Heart right ventricle (tissue), 16 donors: ENCODE measurements at places on chromosomes 2 and 18. TPM values are rescaled to one million over a fixed set of nuclear protein-coding genes. Genes with fewer than 3 reads are reported as not detected.

DNA sequence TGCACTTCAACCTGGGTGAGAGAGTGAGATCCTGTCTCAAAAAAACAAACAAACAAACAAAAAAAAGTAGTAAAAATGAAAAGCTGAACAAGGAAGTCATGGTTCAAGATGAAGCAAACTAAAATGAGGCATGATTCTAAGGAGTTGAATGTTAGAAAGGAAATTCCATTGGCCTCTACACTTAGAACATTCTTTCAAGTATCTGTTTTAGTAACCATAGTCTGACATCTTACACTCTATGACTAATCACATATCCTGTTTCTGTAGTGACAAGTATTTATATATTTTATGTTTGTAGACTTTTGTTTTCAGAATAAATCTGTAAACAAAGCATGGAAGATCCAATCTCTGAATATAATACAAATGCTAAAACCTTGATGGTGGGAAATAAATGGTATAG, 164.1 kb downstream of the KIAA1328 start:
- no peak for DNase-seq

Gene SLC23A3
- total RNA-seq, result 0.30 TPM

DNA sequence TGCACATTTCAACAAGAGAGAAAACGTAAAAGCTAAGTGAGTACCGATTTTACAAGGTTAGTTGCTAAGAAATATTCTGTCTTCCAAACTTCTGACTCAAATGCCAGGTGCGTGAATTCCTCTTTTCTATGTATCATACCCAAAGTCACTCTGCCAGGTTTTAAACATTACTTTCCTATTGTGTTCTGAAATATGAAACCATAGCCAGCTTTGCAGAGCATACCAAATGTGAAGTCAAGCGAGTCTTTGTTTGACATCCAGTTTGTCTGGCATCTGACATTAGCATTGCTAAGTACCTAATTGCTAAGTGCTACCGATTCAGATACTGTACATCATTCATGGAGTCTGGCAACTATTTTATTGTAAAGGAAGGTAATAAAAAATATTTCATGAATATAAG, 321.9 kb upstream of the GALNT5 start:
- DNase-seq, result no peak

DNA sequence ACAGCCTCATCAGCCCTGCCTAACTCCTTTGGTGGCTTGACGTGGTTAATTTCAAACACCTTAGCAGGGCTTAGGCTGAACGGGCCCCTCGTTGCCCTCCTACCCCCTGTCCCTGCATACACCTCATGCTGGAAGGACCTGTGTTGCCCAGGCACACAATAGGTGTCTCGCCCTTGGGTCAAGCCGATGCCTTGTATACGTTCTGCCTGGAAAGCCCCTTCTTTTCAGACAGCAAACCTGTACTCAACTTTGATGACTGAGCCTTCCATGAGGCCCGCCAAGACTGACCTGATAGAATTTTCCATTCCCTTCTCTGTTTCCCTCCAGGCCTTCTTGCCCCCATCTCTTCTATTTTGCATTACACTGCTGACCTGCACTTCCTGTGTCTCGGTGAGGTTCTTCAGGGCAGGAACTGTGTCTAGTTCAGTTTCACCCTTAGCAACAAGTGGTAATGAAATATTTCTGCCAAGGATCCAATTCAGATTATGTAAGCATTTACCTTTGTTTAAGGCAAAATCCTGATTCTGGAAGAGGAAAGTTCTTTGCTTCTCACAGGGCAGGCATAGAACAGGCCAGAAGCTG, 7.9 kb downstream of the GREB1 start:
- no peak for DNase-seq

Gene NETO1
- not detected for total RNA-seq

- DNase-seq, result no peak
Measured at GRCh38 chr2:133993160-133993559, 260.7 kb upstream of the MGAT5 start.

Gene FSHR
- total RNA-seq, result not detected

DNA sequence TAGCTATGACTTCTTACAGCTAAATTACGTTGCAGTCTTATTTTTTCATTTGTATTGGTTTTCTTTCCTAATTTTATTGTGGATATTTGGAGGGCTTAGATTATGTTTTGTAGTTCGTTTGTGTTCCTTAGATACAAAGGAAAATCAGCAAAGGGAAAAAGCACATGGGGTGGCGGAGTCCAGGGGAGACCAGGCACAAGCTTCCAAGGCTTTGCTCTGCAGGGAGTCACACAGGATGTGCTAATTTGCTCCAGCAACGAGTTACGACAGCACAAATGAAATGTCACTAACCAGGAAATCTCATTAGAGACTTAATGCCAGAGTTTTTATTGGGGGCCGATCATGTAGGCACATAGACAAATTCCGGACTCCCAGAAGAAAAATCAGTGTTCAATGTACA, 60.5 kb upstream of the CABYR start:
- no peak for DNase-seq

Gene SIX3
- total RNA-seq, result not detected

DNA sequence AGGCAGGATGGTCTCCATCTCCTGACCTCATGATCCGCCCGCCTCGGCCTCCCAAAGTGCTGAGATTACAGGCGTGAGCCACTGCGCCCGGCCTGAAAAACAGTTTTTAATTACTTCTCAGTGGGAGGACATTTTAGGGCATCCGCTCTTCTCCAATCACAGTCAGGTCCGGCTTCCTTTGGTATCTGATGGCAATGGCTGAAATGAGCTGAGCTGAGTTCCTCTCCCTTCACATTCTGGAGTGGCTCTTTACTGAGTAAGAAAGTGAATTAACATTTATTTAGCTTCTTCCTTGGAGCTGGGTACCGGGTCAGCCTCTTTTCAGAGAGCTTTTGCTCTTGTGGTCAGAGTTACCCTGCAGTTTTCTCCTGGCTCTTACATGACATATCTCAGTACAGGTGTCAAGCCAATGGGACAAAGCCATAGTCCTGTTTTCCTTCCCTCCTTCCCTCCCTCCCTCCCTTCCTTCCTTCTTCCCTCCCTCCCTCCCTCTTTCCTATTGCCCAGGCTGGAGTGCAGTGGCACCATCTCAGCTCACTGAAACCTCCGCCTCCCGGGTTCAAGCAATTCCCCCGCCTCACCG, 1.1 kb upstream of the TTC27 start:
- DNase-seq, result no peak

Gene POMC
- total RNA-seq, result 5.9 TPM

Gene CKAP2L
- 0.44 TPM for total RNA-seq

Gene MAP2
- total RNA-seq, result 8.7 TPM

DNA sequence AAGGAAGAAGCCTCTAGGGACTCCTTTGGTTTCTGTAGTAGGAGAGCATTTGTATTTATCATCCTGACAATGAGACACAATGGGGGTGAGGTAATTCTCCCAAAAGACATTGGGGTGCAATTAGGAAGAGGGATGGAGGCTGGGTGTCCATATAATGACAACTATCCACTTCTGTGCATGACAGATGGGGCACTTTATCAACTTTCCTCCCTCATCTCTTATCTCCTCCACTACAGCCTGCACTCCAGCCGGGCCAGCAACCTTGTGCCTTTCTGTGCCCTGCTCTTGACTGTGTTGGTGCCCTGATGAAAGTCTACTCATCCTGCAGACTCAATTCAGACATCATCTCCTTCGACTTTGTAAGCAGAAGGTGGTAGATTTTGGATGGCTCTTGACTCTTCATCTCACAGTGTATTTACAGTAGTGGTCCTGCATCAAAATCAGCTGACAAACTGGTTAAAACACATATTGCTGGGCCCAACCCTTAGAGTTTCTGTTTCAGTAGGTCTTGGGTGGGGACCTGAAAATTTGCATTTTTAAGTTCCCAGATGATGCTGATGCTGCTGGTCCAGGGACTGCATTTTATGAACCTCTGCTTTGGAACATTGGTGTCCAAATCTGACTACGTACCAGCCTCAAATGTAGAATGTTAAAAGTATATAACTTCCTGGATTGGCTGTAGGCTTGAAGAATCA, 40.8 kb upstream of the CFAP36 start:
- DNase-seq, result no peak

Gene ACTR1B
- 67.5 TPM for total RNA-seq

- DNase-seq, result no peak
Measured at GRCh38 chr2:236054125-236054524, 114.1 kb downstream of the GBX2 start.

- DNase-seq, result peak; percentile 31
Measured at GRCh38 chr2:241803387-241804325, 5.3 kb upstream of the NEU4 start.

Gene CENPA
- 11.7 TPM for total RNA-seq

GRCh38 chr2:94876523-94876863, 5.3 kb downstream of the TEKT4 start:
- DNase-seq, result no peak

Gene GPAT2
- total RNA-seq, result 5.4 TPM

Gene CNDP1
- not detected for total RNA-seq

Gene LYPD1
- not detected for total RNA-seq

- DNase-seq, result no peak
Measured at GRCh38 chr2:12718711-12719399, 2.1 kb downstream of the TRIB2 start.

- no peak for DNase-seq
Measured at GRCh38 chr2:70777450-70777849, 9.4 kb upstream of the ADD2 start.

DNA sequence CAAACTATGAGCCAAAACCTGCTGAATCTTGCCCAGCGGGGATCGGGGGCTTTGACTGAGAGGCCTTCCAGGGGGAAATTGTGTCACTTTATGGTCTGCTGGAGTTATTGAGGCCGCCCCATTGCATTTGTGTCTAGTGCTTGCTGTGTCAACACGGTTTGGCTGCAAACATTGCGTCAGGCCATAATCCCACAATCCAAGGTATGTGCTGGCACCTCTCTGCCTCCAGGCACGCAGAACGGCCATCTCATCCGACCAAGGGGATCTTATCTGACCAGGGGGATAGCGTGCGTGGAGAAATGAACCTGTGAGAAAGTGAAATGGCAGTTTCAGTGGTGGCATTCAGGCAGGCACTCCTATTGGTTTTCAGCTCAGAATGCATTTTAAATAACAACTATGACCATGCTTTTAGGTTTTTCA, 18.1 kb upstream of the LYPD6B start:
- DNase-seq, result no peak

Gene SLC11A1
- total RNA-seq, result 1.7 TPM

GRCh38 chr18:52716973-52717372, 377.0 kb downstream of the DCC start:
- DNase-seq, result no peak

Gene MTCL1
- total RNA-seq, result 9.6 TPM

- no peak for DNase-seq
Measured at GRCh38 chr2:225097035-225097434, 54.8 kb upstream of the DOCK10 start.

Gene OXER1
- 0.30 TPM for total RNA-seq

DNA sequence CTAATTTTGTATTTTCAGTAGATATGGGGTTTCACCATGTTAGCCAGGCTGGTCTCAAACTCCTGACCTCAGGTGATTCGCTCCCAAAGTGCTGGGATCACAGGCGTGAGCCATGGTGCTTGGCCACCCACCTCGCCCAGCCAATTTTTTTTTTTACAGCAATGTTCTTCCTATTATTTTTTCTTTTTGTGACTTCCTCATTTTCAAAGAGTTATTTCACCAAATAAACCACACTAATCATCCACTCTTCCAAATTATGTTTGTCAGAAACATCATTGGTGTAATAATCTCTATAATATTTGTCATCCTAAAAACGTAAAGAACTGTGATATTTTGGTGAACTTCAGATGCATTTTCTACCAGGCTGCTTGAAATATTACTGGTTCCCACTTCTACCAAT, 16.3 kb upstream of the PDCL3 start:
- DNase-seq, result no peak

- no peak for DNase-seq
Measured at GRCh38 chr18:79625195-79625923, 54.2 kb upstream of the CTDP1 start.

DNA sequence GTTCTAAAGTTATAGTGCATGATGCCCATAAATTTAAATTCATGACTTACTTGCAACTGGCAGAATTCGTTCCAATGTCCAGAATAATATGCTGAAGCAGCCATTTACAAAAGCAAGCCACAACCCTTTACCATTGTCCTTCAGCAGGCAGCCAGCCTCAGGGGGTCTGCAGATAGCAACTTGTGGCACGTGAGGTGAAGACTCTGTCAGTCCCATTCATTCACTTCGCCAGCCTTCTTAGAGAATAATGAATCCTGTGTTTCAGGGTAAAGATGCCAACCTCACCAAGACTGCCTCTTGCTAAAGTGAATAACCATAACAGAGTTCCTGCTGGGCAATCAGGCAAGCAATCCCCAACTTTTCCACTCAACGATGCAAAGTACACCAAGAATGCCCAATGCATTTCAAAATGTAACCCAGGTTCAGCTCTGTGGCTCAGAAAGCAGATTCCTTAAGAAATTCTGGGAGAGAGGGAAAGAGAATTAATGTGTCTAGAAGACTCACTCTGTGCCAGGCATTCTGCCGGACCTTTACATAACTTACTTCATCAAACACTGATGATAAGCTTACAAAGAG, 315.4 kb downstream of the NCKAP5 start:
- DNase-seq, result no peak

- DNase-seq, result no peak
Measured at GRCh38 chr2:96931966-96932365, 54.4 kb downstream of the FAM178B start.

Gene AQP12A
- not detected for total RNA-seq

Gene TRAPPC12
- 71.9 TPM for total RNA-seq

GRCh38 chr2:224027070-224027469, 12.0 kb downstream of the SERPINE2 start:
- no peak for DNase-seq

GRCh38 chr2:120751553-120751952, 15.9 kb downstream of the GLI2 start:
- no peak for DNase-seq
